ENCODE measurements at places on chromosomes 11 and 22. TPM values are rescaled to one million over a fixed set of nuclear protein-coding genes. Genes with fewer than 3 reads are reported as not detected.

CSNK2A3 gene
- 0.82 TPM for total RNA-seq

ZFPL1 gene
- total RNA-seq, result 35.7 TPM

FOLR1 gene
- not detected for total RNA-seq

ANAPC15 gene
- total RNA-seq, result 74.5 TPM

AIFM3 gene
- total RNA-seq, result 0.79 TPM

GSTT2B gene
- 2.1 TPM for total RNA-seq

SLC37A2 gene
- total RNA-seq, result 1.2 TPM

- H3K4me3 ChIP-seq, result no peak overlapping the region
- no peak for DNase-seq
- no peaks in the 10 kb centered on the region for H3K27me3 ChIP-seq
- H3K36me3 ChIP-seq, result no peaks in the 10 kb centered on the region
- H3K4me1 ChIP-seq, result peaks cover 22% of the 10 kb centered on the region
Measured at GRCh38 chr11:108009497-108010370, 1.0 kb downstream of the CUL5 start.

DNA sequence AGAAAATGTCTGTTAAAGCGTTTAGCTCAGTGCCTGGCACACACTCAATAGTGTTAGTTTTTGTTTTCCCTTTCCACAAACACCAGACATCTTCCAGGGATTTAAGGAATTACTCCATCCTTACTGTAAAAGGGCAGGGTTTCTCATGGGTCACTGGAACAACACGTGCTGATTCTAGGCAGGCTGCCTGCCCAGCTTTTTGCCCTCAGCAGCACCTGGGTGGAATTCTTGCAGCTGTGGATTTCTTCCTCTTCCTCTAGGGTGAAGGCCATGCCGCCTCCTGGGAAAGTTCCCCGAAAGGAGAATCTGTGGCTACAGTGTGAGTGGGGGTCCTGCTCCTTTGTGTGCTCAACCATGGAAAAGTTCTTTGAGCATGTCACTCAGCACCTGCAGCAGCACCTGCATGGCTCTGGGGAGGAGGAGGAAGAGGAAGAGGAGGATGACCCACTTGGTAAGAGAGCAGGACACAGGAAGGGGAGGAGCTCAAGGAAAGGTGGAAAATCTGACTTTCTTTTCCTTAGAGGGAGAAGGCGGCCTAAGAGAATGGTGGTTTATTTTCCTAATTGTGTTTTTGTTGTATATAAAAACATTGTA, 5.4 kb downstream of the HINFP start:
- H3K27me3 ChIP-seq, result no peaks in the 10 kb centered on the region
- no peak overlapping the region for H3K4me3 ChIP-seq

DNA sequence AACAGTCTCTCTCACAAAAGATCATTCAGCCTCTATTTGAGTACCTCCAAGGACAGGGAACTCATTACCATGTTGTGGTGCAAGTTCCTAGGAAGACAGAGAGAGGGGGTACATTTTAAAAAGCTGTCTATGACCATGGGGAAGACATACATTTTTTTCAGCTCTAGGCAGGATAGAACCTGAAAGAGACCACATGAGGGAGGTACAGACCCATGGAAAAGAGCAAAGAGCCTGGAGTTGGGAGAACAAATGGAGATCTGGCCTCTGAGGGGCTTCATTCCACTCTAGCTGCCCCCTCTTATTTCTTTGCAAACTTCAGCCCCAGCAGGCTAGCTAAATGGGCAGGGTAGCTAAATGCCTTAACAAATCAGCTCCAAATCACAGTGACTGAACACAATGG, 36.3 kb downstream of the KCNC1 start:
- DNase-seq, result no peak
- H3K27me3 ChIP-seq, result no peaks in the 10 kb centered on the region
- peaks cover 16% of the 10 kb centered on the region for H3K4me1 ChIP-seq
- H3K27ac ChIP-seq, result peak overlapping the region; percentile 37
- peaks cover 4% of the 10 kb centered on the region for H3K36me3 ChIP-seq

- DNase-seq, result no peak
- no peaks in the 10 kb centered on the region for H3K27me3 ChIP-seq
- H3K4me1 ChIP-seq, result peaks cover 10% of the 10 kb centered on the region
- no peaks in the 10 kb centered on the region for H3K36me3 ChIP-seq
Measured at GRCh38 chr11:26904132-26904531, 89.8 kb upstream of the FIBIN start.

DNA sequence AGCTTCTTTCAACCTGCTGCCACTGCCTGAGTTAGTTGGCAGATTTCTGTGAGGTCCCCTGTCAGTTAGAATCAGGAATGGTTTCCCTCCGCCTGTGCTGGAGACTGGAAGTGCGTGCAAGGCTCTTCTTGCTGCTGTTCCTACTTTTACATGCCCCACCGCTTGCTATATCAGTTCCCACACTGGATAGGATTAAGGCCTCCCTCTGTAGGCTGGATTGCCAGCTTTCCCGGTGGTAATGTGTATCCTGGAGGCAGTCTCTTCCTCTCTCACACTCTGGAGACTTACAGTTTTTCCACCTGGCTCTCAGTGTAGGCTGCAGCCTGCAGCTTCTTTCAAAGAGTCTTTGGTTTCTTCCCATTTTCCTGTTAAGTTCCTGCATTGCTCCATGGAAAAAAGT, 66.5 kb downstream of the ARHGAP42 start:
- H3K4me1 ChIP-seq, result peaks cover 29% of the 10 kb centered on the region
- peak overlapping the region; percentile 7 for H3K27ac ChIP-seq
- no peak overlapping the region for H3K4me3 ChIP-seq
- no peak for DNase-seq

- no peak for DNase-seq
- H3K27ac ChIP-seq, result no peak overlapping the region
- peaks cover 8% of the 10 kb centered on the region for H3K27me3 ChIP-seq
- no peak overlapping the region for H3K4me3 ChIP-seq
Measured at GRCh38 chr11:16154715-16155396, 201.5 kb downstream of the SOX6 start.

DNA sequence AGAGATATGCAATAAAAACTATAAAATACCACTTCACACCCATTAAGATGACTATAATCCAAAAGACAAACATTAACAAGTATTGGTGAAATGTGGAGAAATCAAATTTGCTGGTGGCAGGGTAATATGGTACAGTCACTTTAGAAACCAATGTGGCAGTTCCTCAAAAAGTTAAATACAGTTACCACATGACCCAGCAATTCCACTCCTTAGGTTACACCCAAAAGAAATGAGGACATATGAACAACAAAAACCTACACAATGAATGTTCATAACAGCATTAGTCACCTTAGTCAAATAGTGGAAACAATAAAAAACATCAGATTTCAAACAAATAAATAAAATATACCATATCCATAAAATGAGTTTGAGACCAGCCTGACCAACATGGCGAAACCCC, 52.6 kb downstream of the RDX start:
- DNase-seq, result no peak
- H3K4me3 ChIP-seq, result no peak overlapping the region
- peaks cover 27% of the 10 kb centered on the region for H3K36me3 ChIP-seq
- H3K27me3 ChIP-seq, result no peaks in the 10 kb centered on the region
- no peaks in the 10 kb centered on the region for H3K4me1 ChIP-seq

- H3K4me3 ChIP-seq, result no peak overlapping the region
- H3K4me1 ChIP-seq, result no peaks in the 10 kb centered on the region
- peaks cover 4% of the 10 kb centered on the region for H3K36me3 ChIP-seq
- peak overlapping the region; percentile 12 for H3K27ac ChIP-seq
Measured at GRCh38 chr22:29343313-29343805, 27.9 kb upstream of the RASL10A start.

DNA sequence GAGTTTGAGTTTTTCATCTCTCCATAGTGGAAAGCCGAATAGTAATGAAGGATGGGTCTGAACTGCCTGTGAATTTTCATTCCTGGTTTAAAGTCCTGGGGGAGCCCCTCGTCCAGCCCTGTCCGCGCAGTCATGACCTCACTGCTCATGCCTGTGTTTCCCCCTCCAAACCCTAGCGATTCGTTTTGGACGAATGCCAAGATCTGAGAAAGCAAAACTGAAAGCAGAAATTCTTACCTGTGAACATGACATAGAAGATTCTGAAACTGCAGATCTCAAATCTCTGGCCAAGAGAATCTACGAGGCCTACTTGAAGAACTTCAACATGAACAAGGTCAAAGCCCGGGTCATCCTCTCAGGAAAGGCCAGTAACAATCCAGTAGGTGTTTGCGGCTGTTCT, 30.5 kb downstream of the CDPF1 start:
- H3K27ac ChIP-seq, result no peak overlapping the region
- peaks cover 20% of the 10 kb centered on the region for H3K36me3 ChIP-seq
- DNase-seq, result no peak
- no peak overlapping the region for H3K4me3 ChIP-seq
